Activated naive CD8-positive, alpha-beta T cell treated with anti-CD3 and anti-CD28 coated beads, Interleukin-2, amount 10 ng/mL, durations not matched to agents 7 days and 5 days (primary cell): ENCODE measurements at places on chromosomes 12 and 14.

GRCh38 chr12:98606359-98606988, 13.0 kb downstream of the SLC25A3 start:
- DNase-seq: no peak

- no peak for DNase-seq
Measured at GRCh38 chr12:53644133-53644532, 18.0 kb upstream of the ATF7 start.

DNA sequence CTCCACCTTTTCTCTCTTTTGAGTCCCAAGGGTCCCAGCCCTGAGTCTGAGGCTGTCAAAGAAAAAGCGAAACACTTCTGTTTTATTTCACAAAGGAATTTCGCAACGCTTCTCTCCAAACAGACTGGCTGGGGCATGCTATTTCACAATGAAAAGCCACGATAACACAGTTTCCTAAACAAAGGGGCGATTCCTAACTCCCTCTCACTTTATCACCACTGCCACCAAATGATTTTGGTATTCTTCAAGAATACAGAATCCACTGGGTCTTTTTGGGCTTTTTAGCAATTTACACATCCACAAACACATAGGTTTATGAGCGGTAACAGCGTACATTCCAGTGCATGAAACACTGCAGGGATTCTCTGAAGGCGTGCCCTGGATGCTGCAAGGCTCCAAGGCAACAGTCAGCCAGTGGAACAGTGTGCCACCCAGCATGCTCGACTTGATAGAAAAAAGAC, 161.2 kb downstream of the DAD1 start:
- no peak for DNase-seq

- DNase-seq: no peak
Measured at GRCh38 chr12:9906873-9907272, 25.3 kb downstream of the CLEC2A start.

DNA sequence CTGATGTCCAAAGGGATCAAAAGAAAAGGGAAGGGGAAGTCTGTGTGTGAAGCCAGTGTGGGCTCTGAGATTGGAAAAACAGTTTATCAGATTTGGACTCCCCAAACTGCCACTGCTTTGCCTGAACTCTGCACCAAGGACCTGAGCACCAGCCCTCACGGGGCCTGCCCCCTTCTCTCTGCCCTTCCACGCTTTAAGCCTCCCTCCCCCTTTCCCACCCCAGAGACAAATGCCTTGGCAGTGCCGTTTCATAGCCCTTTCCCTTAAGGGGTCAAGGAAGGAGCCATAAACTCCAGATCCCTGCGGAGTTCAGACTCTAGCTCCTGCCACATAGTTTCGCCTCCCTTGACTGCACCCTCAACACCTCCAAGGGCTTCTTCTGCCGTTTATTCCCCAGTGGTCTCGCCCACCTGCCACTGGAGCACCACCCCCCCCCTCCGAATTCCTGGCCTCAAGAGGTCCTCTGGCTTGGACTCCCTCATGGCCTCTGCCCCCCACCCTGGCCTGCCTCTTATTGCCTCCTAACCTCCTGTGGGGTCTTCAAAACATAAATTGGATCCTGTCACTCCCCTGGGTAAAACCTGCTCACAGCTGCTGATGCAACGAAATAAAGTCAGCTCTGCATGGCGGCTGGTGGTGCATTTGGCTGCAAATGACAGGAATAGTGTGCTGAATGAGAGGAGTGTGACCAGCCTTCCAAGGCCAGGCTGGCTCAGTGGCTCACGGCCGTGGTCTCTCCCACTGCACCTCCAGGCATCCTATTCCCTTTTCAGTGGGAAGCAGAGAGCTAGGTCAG, 18.8 kb downstream of the SLC25A29 start:
- peak; percentile 19 for DNase-seq

DNA sequence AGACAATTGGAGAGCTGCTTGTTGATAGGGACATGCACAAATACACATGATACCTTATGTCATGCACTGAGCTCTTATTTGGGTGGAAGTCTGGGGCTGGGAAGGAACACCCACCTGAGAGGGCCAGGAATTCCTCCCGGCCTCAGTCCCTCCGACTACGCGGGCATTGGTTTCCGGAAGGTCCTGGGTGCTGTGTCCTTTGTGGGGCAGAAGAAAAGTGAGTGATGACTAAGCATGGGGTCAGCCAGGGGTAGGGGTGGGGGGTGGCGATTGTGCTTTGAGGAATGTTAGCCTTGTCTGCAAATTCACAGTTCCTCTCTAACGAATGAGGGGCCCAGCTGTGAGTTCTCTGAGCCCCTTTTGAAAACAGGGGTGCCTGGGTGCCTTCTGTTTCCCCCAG, 798 bp downstream of the CELA1 start:
- no peak for DNase-seq

- DNase-seq: no peak
Measured at GRCh38 chr12:119843100-119843499, 34.0 kb downstream of the CIT start.

- DNase-seq: no peak
Measured at GRCh38 chr12:27193106-27193505, 51.0 kb upstream of the STK38L start.

- no peak for DNase-seq
Measured at GRCh38 chr12:121767525-121768016, 25.9 kb downstream of the RHOF start.

- no peak for DNase-seq
Measured at GRCh38 chr12:85147331-85147730, 111.2 kb downstream of the LRRIQ1 start.

DNA sequence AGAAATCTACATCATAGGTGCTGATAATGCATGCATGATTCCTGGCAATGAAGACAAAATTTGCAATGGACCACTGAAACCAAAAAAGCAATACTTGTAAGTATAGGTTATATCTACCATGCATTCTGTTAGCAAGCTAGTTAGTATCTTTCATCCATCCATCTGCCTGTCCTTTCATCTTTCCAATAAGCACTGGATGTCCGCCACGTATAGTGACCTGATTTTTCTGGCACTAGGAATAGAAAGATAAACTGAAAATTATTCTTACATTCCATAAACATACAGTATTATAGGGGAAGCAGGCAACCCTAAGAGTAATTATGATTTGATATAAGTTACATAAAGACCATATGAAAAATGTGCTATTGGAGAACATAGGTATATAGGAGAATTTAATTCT, 87.2 kb upstream of the MYF6 start:
- no peak for DNase-seq

DNA sequence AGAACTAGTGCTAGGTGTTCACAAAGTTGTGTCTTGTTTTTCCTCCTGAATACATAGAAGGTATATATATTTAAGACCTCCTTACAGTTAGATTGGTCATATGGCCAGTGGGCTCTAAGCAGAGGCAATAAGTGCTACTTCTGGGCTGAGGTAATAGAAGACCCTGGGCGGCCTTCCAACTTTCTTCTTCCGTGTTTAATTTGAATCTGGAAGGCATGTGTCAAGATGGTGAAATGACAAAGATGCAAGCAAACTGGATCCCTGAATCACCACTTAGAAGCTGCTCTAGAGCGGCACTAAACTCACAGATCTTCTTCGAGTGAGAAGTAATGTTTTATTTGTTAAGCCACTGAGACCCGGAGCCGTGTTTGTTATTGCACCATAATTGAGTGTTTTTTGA, 201.0 kb upstream of the GZMB start:
- DNase-seq: no peak

DNA sequence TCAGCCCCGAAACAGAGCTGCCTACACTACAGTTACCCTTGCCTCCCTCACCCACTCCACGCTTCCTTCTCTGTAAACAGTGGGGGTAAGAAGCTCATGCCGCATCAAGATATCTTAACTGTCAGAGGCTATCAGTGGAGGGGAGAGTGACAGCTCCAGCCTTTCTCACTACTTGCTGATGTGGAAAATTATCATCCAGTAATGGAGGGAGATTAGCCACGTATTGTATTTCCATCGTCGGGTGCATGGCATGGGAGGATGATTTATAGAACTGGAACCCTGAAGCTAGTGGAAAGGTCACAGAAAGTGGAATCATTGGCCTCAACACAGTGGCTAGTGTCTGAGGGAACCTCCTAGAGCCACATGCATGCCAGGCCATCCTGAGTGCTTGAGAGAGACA, 270.9 kb upstream of the FKBP4 start:
- DNase-seq: no peak

GRCh38 chr14:85824526-85824925, 294.6 kb downstream of the FLRT2 start:
- no peak for DNase-seq

- DNase-seq: no peak
Measured at GRCh38 chr14:89920056-89920455, 34.5 kb downstream of the EFCAB11 start.

DNA sequence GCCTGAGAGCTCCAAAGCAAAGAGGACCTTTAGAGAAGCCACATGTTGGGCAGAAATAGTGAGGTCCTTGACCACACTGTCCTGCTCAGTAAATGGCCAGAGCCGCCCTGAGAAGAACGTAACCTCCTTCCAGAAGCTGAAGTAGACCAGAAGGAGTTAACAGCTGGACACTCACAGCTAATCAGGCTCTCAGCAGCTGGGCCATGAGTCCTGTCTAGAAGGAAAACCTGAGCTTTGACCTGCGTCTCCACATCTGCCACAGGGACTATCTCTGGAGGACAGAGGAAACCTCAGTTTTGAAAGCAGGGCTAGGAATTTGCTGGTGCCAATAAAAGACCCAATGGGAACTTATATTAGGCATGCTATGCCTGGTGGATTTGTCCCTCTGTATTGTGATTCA, 12.3 kb upstream of the DHRS4 start:
- no peak for DNase-seq
